NCI-H1417 treated with DMSO at 0.1 percent for 48 hours (cell line): ENCODE measurements at places on chromosomes 16 and 17.
A peak's percentile ranks its signal among the peaks of the same experiment; 100 is the strongest.

DNA sequence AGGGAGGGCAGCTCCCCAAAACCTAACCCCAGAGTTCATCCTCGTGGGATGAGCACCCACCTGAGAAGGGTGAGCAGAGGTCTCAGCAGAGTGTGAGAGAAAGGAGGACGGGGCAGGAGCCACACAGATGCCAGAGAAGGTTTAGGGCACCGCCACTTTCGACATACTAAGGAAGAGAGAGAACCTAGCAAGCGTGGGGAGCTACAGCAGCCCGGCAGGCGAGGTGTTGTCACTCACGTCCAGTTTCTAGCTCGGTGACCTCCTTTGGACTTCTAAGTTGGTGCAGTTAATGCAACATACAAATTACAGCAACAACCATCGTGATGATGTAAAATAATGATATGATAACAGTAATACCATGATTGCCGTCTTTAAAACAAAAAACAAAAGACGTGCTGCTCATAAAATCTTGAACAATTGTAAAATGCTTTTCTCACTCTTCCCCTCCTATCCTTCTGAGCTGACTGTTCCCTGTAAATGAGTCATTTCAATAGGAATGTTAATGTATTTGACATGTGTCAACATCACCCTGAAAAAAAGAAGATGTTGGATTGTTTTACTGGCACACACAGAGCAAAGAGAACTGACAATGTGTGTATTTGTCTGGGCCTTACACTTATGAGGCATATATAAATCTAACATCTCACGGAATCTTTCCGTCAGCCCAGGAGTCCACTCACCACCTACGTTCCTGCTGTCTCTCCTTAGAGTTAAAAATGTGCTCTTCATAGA lies 158.2 kb upstream of the MAF start:
- no peak for DNase-seq

DNA sequence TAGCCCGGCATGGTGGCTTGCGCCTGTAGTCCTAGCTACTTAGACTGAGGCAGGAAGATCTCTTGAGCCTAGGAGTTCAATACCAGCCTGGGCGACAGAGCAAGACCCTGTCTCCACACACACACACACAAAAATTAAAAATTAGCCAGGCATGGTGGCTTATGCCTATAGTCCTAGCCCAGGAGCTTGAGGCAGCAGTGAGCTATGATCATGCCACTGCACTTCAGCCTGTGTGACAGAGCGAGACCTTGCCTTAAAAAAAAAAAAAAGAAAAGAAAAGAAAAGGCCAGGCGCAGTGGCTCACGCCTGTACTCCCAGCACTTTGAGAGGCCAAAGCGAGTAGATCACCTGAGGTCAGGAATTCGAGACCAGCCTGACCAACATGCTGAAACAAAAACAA lies 23.9 kb downstream of the C17orf75 start:
- no peak for DNase-seq

DNA sequence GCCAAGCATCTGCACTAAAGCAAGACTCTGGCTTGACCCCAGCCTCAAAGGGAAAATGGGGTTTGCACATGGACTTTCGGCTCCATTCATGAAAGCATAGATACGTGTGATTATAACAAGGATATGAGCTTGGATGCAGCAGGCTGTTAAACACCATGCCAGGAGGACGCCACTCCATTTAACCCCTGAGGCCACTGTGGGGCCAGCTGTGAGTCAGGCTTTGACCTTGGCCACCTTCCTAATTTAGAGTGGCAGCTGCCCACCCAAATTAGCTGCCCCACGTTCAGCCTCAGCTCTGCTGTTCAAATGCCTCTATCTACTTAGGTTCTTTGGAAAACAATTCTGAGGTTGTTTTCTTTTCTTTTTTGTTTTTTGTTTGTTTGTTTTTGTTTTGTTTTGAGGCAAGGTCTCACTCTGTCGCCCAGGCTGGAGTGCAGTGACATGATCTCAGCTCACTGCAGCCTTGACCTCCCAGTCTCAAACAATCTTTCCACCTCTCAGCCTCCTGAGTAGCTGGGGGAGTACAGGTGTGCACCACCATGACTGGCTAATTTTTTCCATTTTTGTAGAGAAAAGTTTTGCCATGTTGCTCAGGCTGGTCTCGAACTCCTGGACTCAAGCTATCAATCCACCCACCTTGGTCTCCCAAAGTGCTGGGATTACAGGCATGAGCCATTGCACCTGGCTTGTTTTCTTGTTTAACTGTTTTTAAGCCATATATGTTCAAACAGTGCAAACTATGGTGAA lies 23.2 kb upstream of the KIFC3 start:
- no peak for DNase-seq

- DNase-seq: peak; percentile 63
Measured at GRCh38 chr17:30824356-30825145, at the start of gene CRLF3. TSS of gene CRLF3 (minus strand) at chr17:30824692. CDS start at chr17:30824651, 41 bp downstream.
